ENCODE measurements at places on chromosomes 13 and 19.

- no peak for DNase-seq
Measured at GRCh38 chr19:757811-758668, 7.1 kb downstream of the MISP start.

DNA sequence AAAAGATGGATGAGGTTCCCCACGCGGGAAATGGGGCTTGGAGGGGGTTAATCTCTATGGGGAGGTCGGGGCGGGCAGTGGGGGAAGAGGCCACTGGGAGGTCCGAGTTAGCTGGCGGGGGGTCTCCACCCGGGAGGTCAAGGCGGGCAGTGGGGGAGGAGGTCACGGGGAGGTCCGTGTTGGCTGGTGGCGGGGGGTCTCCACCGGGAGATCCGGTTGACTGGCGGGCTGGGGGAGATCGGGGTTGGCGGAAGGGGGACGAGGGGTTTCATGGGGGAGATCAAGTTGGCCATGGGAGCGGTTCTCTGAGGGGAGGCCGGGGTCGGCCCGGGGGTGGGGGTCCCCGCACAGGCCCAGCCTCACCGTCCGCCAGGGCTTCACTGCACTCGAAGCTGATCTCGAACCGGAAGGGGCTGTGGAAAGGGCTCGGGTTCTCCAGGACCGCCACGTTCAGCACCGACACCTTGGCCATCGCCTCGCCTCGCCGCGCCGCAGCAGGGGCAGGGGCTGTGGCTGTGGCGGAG, 342 bp downstream of the ASF1B start:
- DNase-seq = no peak

GRCh38 chr13:39616087-39616694, 13.2 kb upstream of the LHFPL6 start:
- no peak for DNase-seq

DNA sequence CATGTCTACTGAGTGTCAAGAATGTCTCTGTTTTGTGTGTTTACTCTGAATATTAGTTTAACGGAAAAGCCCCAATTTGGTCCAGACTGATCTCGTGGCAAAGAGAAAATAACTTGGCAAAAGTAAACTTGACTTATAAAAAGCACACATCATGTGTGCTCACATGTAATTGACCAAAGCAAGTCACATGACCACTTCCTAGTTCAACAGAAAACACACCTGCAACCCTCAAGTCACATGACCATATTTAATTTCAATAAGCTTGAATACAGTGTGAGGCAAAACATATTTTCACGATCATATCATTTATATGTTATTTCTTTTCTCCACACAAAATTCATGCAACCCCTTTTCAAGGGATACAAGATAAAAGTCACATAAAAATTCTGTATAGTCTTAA, 662.4 kb downstream of the SLITRK1 start:
- DNase-seq = no peak

DNA sequence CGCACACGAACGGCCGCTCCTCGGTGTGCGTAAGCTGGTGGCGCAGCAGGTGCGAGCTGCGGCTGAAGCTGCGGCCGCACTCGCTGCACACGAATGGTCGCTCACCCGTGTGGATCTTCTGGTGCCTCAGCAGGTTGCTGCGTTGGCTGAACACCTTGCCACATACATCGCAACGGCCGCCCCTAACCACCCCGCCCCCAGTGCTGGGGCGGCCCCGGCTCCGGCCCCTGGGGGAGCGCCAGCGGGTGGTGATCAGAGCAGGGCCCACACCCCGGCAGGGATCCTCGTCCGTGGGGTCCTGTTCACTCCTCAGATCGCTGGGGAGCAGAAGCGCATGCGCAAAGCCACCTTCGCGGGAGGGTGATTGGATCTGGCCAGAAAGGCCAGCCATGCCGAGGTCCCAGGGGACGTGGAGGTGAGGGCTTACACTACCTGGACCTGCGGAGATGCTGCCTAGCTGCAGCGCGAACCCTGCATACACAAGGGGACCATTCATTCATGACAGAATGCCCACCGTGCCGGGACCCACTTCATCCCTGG, 4.7 kb upstream of the UBE2M start:
- no peak for DNase-seq

DNA sequence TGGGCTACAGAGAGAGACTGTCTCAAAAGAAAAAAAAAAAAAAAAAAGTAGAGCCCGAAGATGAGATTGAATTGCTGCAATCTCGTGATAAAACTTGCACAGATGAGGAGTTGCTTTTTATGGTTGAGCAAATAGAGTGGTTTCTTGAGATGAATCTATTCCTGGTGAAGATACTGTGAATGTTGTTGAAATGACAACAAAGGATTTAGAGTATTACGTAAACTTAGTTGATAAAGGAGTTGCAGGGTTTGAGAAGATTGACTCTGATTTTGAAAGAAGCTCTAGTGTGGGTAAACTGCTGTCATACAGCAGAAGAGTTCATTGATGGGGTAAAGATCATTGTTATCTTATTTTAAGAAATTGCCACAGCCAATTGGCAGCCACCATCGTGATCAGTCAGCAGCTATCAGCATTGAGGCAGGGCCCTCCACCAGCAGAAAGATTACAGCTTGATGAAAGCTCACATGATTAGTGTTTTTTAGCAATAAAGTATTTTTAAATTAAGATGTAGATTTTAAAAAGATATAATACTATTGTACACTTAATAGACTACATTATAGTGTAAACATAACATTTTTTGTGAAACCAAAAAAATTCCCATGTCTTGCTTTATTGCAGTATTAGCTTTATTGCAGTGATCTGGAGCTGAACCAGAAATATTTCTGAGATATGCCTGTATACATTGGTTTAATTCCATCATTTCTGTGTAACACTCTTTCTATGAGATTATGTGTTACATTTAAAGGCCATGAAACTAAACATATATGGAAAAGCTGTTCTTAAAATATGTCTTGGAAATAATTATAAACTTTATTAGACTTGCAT, 43.1 kb downstream of the ZMYM2 start:
- no peak for DNase-seq

GRCh38 chr19:10815007-10815536, 20.9 kb downstream of the TMED1 start:
- no peak for DNase-seq

GRCh38 chr13:71879129-71879535, 12.1 kb upstream of the DACH1 start:
- DNase-seq = no peak

DNA sequence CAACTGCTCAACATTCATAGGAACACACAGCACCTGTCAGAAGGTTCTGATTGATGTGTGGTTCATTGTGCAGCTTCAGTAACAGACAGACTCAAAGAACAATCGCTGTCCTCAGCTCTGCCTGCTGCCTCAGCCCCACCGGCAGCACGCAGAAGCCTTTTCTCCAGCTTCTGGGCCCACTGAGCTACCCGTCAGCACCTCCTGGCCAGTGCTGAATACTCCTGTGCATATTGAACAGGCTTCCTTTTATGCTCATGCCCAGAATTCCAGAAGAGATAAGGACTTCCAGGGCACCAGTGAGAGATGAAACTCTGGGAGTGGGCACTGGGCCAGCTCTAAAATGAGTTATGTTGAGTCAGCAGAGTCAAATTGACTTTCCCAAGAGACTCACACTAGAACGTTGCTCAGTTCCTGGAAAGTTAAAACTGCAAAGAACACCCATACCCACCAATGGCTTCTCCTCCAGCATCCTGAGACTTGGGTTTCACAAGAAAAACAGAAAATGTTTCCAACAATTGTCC, 119.3 kb downstream of the COL4A1 start:
- no peak for DNase-seq

- no peak for DNase-seq
Measured at GRCh38 chr13:36769126-36769525, 49.9 kb upstream of the RFXAP start.

- no peak for DNase-seq
Measured at GRCh38 chr19:51663650-51664049, 17.0 kb upstream of the SIGLEC14 start.

- no peak for DNase-seq
Measured at GRCh38 chr13:42653679-42654078, 79.7 kb downstream of the TNFSF11 start.

GRCh38 chr13:54175466-54175865, 1146.9 kb downstream of the OLFM4 start:
- DNase-seq = no peak
